Trophoblast cell (in vitro differentiated cells and primary cell): ENCODE measurements at places on chromosomes 1 and 21.

DNA sequence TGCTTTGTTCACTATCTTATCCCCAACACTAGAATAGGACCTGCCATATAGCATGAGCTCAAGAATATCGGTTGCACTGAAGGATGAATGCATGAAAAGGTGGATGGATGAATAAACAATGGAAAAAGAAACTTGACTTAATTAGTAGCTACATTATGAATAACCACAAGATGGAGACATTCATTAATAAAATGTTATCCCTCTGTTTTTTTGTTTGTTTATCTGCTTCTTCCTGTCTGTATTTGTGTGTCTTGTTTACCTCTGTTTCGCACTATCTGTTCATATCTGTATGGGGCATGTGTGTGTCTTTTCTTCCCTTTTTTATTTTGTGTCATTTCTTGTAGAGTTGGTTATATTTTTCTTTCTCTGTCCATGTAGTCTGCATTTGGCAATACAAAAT, 1.1 kb upstream of the OR14I1 start:
- no peak for DNase-seq

- DNase-seq, result no peak
Measured at GRCh38 chr1:41513383-41513735, 28.9 kb upstream of the EDN2 start.

- no peak for DNase-seq
Measured at GRCh38 chr1:244850896-244851295, 13.4 kb downstream of the HNRNPU start.

- DNase-seq, result no peak
Measured at GRCh38 chr1:21823980-21824702, 12.1 kb downstream of the LDLRAD2 start.
